Esophagus muscularis mucosa (tissue), 4 donors: ENCODE measurements at places on chromosomes 2 and 18.

GRCh38 chr2:121214296-121214695, 70.7 kb downstream of the TFCP2L1 start:
- no peaks in the 10 kb centered on the region for H3K27me3 ChIP-seq
- H3K36me3 ChIP-seq = no peaks in the 10 kb centered on the region
- no peak for DNase-seq
- no peak overlapping the region for H3K27ac ChIP-seq
- no peaks in the 10 kb centered on the region for H3K4me1 ChIP-seq

- H3K27ac ChIP-seq = no peak overlapping the region
- no peaks in the 10 kb centered on the region for H3K4me1 ChIP-seq
- no peaks in the 10 kb centered on the region for H3K27me3 ChIP-seq
- H3K36me3 ChIP-seq = no peaks in the 10 kb centered on the region
- no peak overlapping the region for H3K4me3 ChIP-seq
Observed at GRCh38 chr2:134707330-134707676, 11.5 kb downstream of the TMEM163 start.

DNA sequence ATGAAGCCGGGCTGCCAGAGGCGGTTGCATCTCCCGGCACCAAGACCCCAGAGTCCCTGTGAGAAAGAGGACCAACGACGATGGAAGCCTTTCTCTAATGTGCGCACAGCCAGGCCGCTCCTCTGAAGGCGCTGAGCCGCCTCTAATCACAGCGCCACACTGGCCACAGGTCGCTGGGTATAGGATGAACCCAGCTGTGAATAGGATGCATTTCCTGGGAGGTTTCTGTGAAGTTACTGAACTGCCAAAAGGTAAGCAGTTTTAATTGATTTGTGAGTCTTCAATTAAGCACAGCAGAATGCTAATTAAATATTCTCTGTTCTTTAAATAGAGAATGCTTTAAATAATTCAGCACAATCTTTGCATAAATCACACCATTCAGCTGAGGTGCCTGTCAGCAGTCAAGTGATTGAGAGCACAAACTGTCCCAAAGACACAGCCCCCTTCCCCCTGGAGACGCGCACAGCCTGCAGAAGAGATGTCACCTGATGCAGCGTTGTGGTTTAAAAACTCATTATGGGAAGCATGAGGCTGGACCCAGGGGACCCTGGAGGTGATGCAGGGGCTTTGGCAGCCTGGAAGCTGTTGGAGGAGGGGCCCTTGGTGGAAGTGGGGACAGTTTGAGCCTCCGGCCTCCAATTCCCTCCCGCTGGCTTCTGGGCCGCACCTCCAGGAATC, 98.1 kb downstream of the RTP5 start:
- no peaks in the 10 kb centered on the region for H3K4me1 ChIP-seq
- no peaks in the 10 kb centered on the region for H3K36me3 ChIP-seq
- no peak overlapping the region for H3K4me3 ChIP-seq
- no peak overlapping the region for H3K27ac ChIP-seq
- DNase-seq = no peak

GRCh38 chr2:28469304-28469703, 26.6 kb upstream of the PLB1 start:
- no peaks in the 10 kb centered on the region for H3K4me1 ChIP-seq
- DNase-seq = no peak
- no peaks in the 10 kb centered on the region for H3K27me3 ChIP-seq
- no peak overlapping the region for H3K4me3 ChIP-seq
- H3K27ac ChIP-seq = no peak overlapping the region

DNA sequence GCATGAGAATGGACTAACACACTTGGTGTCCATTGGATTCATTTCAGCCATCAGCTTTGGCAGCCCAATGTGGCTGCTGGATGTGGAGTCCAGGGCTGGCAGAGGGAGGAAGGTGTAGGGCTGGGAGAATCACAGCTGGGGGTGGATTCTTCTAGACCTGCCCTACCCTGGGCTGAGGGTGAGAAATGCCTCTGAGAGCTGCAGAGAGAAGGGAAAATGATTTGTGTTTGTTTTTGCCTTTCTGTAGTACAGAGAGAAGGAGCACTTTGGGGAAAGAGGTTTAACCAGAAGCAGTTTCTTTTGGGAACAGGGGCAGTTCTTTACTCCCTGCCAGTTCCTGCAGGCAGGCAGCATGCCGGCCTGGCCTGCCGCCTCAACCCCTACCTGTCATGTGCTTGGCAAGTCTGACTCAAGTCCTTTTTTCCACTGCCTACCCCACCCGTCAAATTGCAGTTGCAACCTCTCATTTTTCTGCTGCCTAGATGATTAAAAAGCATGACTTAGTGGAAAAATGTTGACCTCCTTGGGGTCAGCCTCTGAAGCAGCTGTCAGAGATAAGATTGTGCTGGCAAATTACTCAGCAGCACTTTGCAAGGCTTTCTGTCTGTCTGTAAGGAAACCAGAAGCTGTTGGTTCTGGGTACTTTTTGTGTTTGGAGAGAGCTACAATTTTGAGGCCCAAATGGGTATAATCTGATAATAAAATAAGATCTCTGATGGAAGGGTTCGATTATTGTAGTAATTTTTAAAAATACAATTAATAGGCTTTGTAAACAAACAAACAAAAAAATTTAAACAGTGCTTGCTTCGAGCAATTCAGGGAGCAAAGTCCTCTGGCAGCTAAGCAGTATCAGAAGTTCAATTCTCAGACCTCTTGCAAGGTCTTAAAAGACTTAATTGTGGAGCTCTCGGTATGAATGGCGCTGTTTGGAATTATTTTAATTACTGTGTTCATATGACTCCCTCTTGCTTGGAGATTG, 21.7 kb downstream of the LBH start:
- no peak for DNase-seq
- peaks cover 78% of the 10 kb centered on the region for H3K4me1 ChIP-seq
- peak overlapping the region; percentile 50 for H3K27ac ChIP-seq
- no peaks in the 10 kb centered on the region for H3K27me3 ChIP-seq
- H3K4me3 ChIP-seq = no peak overlapping the region

DNA sequence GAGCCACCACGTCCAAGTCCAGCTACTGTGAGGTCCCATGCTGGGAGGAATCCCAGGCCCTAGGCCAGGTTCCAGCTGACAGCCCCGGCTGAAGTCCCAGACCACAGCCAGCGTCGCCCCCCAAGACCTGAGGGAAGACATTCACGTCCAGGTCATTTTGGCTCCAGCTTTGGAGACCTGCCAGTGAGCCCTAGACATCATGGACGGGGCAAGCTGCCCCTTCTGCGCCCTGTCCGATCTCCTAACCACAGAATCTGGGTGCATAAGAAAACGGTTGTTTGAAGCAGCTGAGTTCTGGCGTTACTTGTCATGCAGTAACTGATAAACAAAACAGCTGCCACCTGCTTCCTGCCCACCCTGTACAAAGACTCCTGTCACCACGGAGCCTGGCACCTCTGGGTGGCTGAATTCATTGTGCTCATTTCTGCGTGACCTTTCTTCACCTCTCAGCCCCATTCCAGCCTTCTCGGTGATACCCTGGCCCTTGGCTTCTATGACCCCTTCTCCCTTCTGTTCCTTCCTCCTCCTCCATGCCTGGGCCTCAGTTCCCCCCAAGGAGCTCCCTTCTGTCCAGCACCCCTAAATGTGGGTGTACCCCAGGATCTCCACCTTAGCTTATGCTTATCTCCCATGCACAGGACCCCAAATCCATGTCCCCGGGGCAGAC, 72.6 kb upstream of the SMAD7 start:
- no peak for DNase-seq
- no peak overlapping the region for H3K4me3 ChIP-seq
- no peaks in the 10 kb centered on the region for H3K36me3 ChIP-seq

- no peaks in the 10 kb centered on the region for H3K27me3 ChIP-seq
- no peaks in the 10 kb centered on the region for H3K36me3 ChIP-seq
Observed at GRCh38 chr2:2219984-2220383, 111.1 kb downstream of the MYT1L start.

DNA sequence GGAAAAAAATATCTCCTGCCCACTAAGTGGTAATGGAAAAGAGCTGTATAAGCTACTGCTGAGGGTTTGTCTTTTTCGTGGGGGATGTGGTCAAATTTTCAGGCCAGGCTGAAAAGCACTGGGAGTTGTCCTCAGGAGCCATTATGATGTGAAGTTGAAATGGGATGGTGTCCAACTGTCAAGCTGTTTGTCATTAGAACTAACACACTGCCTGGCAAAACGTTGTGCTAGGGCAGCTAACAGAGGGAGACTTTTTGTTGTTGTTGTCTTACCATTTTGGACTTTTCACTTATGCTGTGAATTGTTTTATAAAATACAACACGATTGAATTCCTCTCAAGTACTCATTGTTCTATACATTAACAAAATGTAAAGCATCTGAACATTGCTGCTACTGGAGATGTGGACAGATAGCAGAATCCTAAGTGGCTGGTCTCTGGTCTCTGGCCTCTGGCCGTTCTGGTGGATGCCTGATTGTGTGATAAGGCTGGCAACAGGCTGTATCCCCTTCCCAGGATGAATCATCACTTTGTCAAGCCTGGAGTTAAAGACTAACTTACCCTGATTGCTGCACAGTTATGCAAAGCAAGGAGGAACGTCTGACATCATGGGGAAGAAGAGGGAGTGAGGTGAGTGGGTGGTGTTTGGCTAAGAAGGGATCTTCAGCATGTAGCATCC, 2.3 kb downstream of the MYO1B start:
- no peaks in the 10 kb centered on the region for H3K36me3 ChIP-seq
- H3K27me3 ChIP-seq = peaks cover 3% of the 10 kb centered on the region
- peak overlapping the region; percentile 70 for H3K27ac ChIP-seq
- H3K4me3 ChIP-seq = peak overlapping the region; percentile 69

DNA sequence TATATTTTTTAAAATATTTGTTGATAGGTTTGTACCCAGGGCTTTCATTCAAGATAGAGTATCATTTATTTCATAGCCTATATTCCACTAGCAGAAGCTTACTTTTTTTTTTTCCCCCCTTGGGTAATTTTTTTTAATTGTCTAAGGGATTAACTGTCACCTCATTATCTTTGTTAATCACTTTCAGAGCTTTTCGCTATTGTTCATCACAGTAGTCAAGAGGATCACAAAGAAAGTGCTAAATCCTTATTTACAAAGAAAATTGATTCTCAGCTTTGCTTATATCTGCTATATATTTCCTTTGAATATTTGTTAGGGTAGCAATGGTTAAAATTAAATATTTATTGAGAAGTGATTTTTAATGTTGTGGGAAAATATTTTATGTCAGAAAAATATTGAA, 59.0 kb downstream of the CAMKMT start:
- H3K27me3 ChIP-seq = no peaks in the 10 kb centered on the region
- H3K4me3 ChIP-seq = no peak overlapping the region
- H3K36me3 ChIP-seq = no peaks in the 10 kb centered on the region

GRCh38 chr2:229042349-229042748, 228.7 kb downstream of the PID1 start:
- DNase-seq = no peak
- H3K4me3 ChIP-seq = no peak overlapping the region
- H3K4me1 ChIP-seq = no peaks in the 10 kb centered on the region
- no peaks in the 10 kb centered on the region for H3K27me3 ChIP-seq
